IPS-NIHi11 (cell line): ENCODE measurements at places on chromosomes 12 and 14.

DNA sequence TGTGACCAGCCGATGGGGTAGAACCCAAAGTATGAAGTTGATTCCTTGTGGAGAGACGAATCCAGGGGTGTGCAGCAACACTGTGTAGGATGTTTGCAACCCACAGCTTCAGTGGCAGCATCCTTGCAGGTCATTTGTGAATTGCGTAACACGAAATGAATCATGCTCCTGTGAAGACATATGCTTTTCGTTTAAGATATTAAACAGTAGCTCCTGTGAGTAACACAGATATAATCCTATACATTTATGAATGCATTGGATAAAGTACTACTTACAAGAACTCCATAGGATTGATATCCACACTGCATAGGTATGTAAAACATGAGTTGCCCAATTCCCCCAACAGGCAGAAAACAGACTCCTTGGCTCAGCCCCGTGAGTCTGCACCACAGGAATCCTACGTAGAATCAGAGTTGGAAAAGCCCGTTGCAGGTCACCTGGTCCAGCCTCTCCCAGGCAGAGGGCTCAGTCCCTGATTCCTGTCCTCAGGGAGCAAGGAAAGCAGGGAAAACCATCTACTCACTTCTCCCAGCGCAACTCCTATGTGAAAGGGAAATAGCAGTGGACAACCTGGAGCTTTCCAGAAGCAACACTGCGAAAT, 75.8 kb downstream of the GPATCH2L start:
- no peak for DNase-seq

DNA sequence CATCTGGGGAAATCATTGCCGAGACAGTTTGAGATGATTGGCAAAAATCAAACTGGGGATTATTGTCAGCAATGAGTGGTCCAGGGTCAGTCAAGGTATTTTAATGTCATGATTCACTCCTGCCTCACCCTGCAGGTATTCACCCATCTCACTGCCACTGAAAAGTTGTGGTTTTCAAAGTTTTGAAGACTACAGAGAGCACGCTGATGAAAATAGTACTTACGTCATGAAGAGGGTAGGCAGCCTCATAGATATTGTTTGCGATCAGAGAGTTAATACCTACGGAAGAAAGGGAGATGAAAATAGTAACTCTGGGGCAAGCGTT, 138.0 kb downstream of the ANO2 start:
- DNase-seq: no peak

GRCh38 chr14:96519970-96520369, 17.8 kb downstream of the PAPOLA start:
- DNase-seq: no peak

GRCh38 chr14:77436042-77436441, 12.7 kb upstream of the NOXRED1 start:
- DNase-seq: no peak

- DNase-seq: no peak
Observed at GRCh38 chr14:96194657-96195431, 9.8 kb upstream of the BDKRB2 start.

DNA sequence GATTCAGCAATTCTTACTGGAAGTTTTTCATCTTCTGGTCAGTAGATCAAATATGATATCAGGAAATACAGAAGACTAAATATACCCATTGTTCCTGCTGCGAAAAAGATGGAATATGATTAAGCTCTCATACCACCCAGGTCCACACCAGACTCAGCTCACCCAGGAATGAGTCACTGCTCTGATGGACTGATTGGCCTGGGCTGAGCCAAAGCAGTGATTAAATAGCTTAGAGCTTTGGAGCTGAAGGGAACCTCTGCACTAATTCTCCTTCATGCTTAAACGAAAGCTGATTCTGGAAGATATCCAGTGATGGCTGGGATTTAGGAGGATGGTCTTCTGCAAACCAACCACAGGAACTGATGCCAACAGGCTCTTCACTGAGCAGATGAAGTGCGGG, 62.0 kb upstream of the SYT1 start:
- DNase-seq: no peak

GRCh38 chr14:80419345-80419744, 208.0 kb upstream of the DIO2 start:
- no peak for DNase-seq

GRCh38 chr14:65190312-65190711, 88.0 kb upstream of the MAX start:
- no peak for DNase-seq

DNA sequence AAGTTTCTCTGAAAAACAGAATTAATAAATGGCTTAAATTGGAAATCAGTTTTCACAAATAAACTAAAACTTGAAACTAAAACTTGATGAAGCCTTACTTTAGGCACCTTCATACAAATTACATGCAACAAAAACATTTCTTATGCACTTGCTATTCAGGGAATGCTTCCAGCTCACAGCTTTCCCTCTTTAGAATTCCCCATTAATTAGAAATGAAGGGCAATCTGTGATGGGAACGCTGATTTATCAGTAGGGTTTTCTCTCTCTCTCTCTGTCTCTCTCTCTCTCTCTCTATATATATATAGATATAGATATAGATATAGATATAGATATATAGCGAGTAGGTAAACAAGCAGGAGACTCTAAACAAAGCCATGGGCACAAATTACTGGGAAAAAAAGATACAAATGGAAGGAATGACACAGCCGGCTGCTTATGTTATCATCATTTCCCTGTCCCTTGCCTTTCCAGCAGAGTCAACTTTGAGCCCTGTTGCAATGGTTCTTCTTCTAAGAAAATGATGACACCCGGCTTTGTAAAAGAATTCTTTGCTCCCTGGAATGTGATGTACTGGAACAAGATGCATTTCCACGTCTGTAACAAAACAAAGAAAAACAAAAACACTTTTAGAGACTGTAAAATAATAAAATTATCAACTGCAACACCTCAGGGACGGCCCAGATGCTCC, 1121.6 kb upstream of the TMEM132C start:
- DNase-seq: no peak

- DNase-seq: no peak
Observed at GRCh38 chr14:78683206-78683605, 513.0 kb downstream of the NRXN3 start.

- DNase-seq: no peak
Observed at GRCh38 chr12:56449622-56449984, 377 bp upstream of the TIMELESS start.

DNA sequence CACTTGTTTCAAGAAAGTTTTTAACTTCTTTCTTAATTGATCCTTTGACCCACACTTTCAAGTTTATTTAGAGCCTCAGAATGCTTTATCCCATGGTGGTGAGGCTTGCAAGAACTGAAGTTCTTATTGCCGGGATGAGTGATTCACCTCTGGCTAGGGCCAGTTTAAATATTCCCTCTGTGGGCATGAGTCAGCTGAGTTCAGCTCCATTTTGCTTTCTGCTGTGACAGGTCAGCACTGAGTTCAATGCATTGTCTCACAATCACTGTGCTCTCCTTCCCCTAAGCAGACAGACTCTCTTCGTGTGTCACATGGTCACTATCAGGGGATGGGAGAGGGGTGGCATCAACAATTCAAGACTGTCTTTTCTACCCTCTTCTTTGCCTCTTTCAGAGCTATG, 514.6 kb upstream of the FBXO33 start:
- DNase-seq: no peak

- DNase-seq: no peak
Observed at GRCh38 chr12:1542599-1542998, 51.8 kb downstream of the FBXL14 start.

- no peak for DNase-seq
Observed at GRCh38 chr12:58414398-58414871, 473.1 kb downstream of the ATP23 start.

GRCh38 chr12:92065639-92066038, 80.0 kb downstream of the BTG1 start:
- DNase-seq: no peak

DNA sequence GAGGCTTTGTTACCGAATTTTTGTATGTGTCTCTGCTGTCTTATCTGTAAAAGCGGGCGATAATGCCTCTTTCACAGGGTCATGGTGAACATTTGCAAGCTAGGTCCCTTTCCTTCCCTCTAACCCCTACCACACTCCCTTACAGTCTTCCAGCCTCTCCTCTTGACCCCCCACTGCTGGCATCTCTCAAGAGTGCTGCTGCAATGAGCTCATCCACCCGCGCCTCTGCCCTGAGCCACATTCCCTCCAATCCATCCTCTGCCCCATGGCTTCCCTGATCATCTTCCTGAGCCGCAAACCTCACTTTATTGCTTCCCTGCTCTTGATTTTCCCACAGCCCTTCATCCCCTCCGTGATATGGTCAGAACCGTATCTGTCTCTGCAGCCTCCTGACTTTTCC, 343.6 kb downstream of the BCL11B start:
- no peak for DNase-seq

DNA sequence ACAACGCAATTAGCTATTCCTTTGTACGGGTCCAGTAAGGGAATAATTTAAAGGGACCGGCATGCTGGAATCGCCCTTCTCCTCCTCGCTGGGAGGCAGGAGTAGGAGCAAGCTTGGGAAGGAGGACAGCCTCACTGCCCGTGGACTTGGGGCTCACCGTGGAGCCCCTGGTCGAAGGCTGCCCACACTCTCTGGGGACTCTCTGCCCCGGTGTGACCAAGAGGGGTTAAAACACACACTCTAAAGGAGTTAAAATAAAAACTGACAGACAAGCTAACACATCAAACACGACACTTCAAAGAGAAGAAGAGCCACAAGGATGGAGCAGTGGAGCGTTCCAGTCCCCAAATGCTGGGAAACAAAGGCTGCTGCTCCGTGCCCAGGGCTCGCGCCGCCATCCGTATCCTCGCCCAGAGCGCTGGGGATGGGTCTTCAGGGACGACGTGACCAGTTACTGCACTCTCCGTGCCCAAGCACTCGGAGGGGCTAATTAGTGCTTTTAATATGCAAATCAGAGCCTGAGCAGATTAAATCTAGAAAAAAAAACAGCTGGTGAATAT, 123.3 kb downstream of the PAPOLA start:
- DNase-seq: no peak

- DNase-seq: no peak
Observed at GRCh38 chr12:30988086-30988485, 61.5 kb downstream of the TSPAN11 start.
